ENCODE measurements at places on chromosomes 1 and 21.
A peak's percentile ranks its signal among the peaks of the same experiment; 100 is the strongest.

DNA sequence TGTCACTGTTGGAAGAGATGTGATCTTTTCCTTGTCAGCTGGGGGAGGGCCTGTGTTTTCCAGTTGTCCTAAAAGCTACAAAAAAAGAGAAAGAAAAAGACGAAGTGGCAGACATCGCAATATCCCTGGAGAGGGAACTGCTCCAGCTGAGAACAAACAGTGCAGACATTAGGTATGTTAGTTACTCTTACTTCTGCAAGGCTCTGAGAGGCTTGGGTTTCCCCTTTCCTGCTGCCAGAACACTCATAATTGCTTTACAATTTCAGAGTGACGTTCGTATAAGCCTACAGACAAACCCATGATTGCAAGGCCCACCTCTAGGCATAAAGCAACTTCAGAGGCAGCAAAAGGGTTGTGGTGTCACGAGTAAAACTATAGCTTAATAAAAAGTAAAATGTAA lies 31.1 kb downstream of the CD160 start:
- peak; percentile 37 for DNase-seq

DNA sequence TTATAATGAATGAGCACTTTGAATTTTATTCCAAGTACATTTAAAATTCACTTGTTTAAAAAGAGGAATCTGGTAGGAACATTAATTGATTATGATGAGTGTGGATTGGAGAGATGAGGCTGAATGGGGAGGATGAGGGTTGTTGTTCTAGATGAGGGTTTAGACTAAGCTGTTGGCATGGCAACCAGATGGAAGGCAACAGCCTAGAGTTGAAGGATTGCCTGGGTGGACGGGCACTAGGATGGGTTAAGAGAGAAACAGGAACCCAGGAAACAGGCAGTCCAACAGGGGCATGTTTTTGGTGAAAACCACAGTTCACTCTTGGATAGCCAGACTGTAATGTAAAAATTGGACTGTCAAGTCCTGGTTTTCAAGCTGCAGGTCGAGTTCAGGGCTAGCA lies 125.5 kb downstream of the CHRM3 start:
- DNase-seq, result no peak

GRCh38 chr1:1430992-1431844 lies 4.3 kb upstream of the VWA1 start:
- DNase-seq, result no peak

GRCh38 chr1:43440358-43440757 lies 13.4 kb downstream of the HYI start:
- DNase-seq, result no peak
